Mesenteric fat pad (tissue), 1 donor: ENCODE measurements at places on chromosomes 13 and 19. TPM values are rescaled to one million over a fixed set of nuclear protein-coding genes. Genes with fewer than 3 reads are reported as not detected.

DNA sequence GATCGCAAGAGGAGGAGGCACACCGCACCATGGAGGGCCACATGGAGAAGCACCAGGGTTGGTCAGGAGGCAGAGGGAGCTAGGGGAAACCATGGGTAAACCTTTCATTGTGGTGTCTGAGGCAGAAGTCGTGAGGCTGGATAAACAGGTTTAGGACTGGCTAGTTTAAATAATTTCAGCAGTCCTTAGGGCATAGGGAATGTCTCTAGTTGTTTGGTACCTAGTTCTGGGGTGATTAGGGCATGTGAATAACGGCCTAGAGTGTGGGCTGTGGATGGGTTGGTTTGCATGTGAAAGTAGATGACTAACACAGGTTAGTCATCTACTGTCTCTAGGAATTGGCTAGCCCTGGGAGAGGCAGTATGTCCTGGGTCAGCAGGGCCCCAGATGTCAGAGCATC is 102.3 kb downstream of the STOML3 start:
- no peak for DNase-seq

GRCh38 chr19:32363175-32363574 is 17.8 kb downstream of the ZNF507 start:
- no peak for DNase-seq

DNA sequence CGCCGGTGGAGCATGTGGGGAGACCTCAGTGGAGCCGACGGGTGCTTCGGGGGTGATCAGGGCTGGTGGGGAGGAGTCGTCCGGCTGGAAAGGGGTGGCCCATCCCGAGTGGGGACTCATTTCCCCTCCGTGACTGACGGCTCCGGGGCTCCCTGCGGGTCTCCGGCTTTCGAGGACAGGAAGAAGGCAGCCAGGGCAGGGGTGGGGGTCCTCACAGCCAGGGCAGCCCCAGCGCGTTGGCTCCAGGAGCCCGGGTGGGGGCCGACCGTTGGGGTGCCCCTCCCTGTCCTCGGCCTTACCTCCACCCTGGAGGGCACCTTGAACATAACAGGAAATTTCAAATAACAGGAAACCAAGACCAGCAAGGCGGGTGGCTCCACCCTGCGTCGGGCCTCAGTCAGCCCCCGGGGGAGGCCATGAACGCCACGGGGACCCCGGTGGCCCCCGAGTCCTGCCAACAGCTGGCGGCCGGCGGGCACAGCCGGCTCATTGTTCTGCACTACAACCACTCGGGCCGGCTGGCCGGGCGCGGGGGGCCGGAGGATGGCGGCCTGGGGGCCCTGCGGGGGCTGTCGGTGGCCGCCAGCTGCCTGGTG is at the start of gene S1PR4:
Gene S1PR4, plus strand, starts transcription at position 393 of the 596 bp plus-strand sequence. Its CDS starts 24 bp downstream, at position 417.
- DNase-seq, result no peak

- no peak for DNase-seq
Measured at GRCh38 chr19:37329686-37330085, 41.2 kb upstream of the ZNF527 start.

GRCh38 chr13:39284801-39285388 is 246.6 kb downstream of the NHLRC3 start:
- DNase-seq, result no peak

- DNase-seq, result no peak
Measured at GRCh38 chr19:55692681-55693081, 17.7 kb downstream of the EPN1 start.

DNA sequence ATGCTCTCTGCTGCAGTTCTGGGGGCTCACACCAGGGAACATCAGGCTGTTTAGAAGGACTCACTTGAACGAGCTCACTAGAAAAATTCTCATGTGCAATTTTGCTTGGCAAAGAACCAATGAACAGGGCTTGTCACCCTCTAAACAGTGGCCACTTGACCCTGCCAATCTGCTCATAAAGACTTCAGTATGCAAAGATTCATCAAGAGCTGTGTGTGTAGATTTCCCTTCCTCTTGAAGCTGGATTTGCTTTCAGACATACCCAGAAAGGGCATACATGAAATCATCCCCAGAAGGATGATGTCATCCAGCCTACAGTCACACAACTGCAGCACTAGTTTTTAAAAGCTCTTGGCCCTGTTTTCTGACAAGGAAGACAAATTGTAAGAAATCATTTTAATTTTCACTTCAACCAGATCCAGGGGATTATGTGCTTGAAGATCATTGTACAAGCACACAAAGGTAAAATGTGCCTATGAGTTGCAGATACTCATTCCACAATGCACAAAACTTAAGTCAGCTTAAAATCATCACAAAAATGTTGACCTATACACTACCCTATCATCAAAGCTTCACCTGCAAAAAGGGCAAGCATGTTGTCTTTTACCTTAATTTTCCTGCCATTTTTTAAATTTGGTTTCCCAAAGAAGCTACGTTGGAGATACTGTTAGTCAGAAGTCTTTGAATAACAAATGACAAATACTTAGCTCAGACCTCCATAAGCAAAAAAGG is 5.2 kb upstream of the STK24 start:
- DNase-seq, result no peak

- no peak for DNase-seq
Measured at GRCh38 chr19:13823256-13823655, 28.0 kb downstream of the ZSWIM4 start.

GRCh38 chr19:10815007-10815536 is 20.9 kb downstream of the TMED1 start:
- no peak for DNase-seq

DNA sequence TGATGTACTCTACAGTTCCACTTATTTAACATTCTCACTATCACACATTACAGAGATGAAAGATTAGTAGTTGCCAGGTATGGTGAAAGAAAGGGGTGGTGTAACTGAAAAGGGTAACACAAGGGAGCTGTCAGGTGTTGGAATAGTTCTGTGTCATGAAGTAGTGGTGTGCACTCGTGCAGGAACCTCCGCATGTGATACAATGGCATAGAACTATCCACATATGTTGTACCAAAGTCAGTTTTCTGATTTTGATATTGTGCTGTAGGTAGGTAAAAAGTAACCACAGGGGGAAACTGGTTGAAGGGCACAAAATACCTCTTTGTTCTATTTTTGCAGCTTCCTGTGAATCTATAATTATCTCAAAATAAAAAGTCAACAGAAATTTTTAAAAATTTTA is 24.4 kb upstream of the RPL21 start:
- DNase-seq, result no peak

DNA sequence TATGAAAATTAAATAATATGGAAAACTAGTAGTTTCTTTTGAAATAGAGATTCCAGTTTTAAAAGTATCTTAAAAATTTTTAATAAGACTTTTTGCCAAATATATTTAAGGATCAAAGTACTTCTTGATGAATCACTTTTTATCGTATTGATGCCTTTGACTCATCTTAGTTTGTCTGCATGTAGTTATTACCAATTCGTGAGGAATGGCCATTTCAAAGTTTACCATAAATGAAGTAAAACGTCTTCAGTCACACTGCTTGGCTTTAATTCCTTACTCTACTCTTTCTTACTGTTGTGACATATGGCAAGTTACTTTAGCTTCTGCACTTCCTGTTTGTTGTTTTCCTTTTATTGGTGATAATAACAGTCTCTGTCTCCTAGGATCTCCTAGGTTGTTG is 38.3 kb downstream of the NDFIP2 start:
- DNase-seq, result no peak

- DNase-seq, result no peak
Measured at GRCh38 chr13:70894258-70894657, 786.0 kb upstream of the KLHL1 start.

DNA sequence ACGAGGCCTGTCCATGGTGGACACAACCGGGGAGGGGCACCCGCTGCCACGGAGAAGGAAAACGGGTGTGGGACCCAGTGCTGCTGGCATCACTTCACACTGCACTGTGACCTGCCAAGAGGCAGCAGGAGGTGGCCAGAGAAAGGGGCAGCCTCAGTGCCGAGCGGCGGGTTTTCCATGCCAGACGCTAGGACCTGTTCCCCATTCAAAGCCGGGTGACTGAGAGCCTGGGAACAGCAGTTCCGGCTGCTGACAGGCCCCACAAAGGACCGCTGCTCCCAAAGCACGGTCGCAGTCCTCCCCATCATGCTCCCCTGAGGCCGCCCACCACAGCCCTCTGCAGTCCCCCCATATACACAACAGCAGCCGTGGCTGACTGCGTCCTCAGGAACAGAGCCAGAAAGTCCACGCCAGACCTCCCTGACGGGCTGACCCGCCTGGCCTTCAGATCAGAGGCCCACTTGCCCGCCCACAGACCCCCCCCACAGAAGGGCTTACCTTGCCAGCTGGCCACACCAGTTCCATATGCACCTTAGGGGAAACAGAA is 5.4 kb downstream of the AKAP8 start:
- no peak for DNase-seq

- peak; percentile 94 for DNase-seq
Measured at GRCh38 chr19:3670796-3671679, 29.2 kb downstream of the PIP5K1C start.

DNA sequence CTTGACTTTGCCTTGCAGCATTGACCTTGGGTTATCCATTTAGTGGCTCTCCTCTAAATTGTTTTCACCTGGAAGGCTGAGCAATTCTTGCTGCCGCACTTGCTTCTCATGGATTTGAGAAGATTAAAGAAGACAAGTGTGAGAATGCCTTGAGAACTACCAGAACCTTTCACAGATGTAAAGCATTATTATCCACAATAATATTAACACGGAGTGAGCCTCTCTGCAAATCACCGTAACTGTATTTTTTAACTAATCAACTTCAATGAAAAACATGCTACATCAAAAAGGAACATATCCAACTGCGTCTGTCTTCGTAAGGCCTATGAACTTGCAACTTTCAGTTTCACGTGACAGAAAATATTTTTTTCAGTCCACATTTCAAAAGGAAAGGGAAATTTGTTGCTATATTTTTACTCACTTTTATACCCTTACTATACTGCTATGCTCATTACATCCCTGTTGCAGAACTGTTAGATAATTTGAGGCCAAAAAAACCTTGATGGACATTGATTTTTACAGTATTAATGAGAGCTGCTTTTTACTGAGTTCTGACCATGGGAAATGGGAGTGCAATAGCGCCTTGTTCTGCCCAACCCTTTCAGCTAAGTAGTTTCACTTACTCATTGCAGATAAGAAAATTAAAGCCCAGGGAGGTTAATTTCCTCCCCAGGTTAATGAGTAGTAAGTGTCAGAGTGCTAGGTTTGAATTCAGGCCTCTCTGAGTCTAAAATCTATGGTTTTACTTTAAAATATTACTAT is 93.8 kb upstream of the RAP2A start:
- DNase-seq, result no peak

DNA sequence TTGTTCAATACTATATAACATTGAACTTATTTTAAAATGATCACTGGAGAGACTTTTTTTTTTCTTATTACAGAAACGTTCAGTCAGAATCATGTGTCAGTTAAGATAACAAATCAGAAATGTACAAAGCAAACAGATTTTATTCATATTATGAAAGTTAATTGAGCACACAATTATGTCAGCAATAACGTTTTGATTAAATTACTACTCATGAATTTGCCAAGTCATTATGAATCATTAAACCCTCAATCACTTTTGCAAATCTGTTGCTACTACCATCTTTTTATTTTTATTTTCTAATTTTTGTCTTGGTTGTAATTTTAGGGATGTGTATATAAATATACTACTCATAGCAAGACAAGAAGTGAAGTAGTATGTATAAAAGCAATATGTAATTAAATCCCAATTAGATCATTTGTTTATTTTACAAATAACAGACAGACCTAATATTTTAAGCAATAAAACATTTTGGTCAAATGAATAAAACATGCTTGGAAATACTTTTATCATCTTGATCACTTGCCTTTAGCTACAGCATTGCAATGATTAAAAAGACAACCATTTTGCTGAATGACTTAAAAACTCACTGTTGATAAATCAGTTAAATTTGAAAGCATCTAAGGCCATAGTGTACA is 893.4 kb upstream of the MIR17HG start:
- DNase-seq, result no peak

DNA sequence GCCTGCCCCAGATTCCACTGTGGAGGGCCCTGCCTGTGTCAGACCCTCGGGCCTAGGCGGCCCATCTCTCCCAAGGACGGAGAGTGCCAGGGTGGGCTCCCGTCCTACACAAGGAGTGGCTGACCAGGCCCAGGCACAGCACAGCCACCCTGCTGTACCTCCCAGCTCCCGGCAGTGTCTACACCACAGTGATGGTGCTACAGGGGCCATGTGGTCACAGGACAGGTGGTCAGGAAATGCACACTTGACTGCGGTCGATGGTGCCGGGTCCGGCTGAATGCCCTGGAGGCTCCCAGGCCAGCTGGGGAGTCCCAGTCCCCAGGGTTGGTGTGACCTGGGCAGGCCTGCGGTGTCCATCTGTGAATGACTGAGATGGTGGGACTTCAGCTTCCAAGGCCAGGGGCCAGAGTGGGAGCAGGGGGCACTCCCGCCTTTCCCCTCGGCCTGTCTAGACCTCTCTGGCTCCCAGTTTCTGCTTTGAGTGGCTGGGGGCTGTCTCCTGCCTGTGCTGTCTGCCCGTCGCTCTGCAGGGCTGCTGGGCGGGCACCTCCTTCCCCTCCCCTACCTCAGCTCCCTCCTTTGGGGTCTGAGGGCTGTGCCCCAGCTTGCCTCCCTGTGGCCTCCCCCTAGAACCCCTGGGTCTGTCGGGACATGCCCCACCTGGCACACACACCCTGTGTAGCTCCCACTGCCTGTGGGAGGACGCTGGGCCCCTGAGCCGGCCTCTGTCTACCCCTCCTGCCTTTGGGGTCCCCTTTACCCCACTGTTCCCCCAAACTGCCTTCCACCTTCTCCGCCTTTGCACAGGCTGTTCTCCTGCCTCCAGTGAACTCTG is 12.5 kb downstream of the DDA1 start:
- DNase-seq, result no peak

GRCh38 chr13:94988654-94989053 is 276.3 kb upstream of the SOX21 start:
- no peak for DNase-seq

DNA sequence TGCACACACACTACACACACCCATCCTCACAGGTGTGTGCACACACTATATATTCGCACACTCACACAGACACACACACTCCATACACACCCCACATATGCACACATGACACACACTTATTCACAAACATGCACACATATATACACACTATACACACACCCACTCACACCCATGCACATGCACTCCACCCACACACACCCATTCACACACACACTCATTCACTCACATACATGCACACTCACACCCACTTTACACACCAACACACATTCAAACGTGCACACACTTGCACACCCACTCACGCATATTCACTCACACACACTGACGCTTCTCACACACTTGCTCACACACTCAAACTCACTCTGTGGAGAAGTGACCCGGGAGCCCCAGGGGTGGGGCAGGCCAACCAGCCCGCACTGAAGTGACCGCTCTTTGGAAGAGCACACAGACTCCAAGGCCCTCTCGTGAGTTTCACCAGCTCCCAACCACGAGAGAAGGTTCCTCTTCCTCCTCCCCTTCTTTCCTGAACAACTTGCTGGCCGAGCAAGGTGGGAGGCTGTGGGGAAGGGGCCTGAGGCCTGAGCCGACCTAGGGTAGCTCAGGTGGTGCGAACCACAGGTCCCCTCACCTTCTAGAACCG is 86.1 kb upstream of the TM9SF2 start:
- peak; percentile 82 for DNase-seq

- DNase-seq, result no peak
Measured at GRCh38 chr19:32471095-32471494, 65.5 kb downstream of the DPY19L3 start.

GRCh38 chr13:53200498-53201453 is 172.2 kb downstream of the OLFM4 start:
- peak; percentile 87 for DNase-seq

The SERPINE3 gene
- not detected for total RNA-seq

The FBXL12 gene
- 23.0 TPM for total RNA-seq

The LGALS7B gene
- total RNA-seq, result not detected

The ZNF177 gene
- 0.48 TPM for total RNA-seq

The OR7A5 gene
- total RNA-seq, result not detected

The PLPPR3 gene
- total RNA-seq, result not detected

The GPR4 gene
- total RNA-seq, result 32.7 TPM

The ZFP82 gene
- total RNA-seq, result 3.1 TPM

The ANKRD24 gene
- total RNA-seq, result 1.4 TPM

The CGB5 gene
- not detected for total RNA-seq
